ENCODE measurements at places on chromosomes 4 and X. TPM values are rescaled to one million over a fixed set of nuclear protein-coding genes. Genes with fewer than 3 reads are reported as not detected.

GRCh38 chr4:142414366-142414990, 431.6 kb downstream of the INPP4B start:
- DNase-seq, result no peak

GRCh38 chrX:40883021-40883619, 147.8 kb upstream of the MED14 start:
- no peak for DNase-seq

- no peak for DNase-seq
Observed at GRCh38 chr4:79015411-79015810, 76.2 kb upstream of the PAQR3 start.

DNA sequence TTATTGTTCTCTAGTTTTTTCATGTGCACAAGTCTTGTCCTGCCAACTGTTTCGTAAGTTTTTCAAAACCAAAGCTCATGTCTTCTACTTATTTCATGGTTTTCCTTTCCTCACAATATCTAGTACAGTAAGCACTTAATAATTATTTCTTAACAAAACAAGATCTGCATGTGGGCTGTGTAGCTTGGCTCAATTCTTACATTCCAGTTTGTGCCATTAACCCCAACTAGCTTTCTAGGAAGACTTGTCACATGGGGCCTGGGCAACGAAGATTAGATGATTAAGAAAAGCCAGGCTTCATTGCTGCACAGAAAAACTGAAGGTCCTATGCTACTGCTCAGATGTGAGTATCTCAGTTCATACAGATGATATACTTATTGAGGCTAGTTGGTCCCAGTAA, 155.3 kb upstream of the TEX13A start:
- DNase-seq, result no peak

DNA sequence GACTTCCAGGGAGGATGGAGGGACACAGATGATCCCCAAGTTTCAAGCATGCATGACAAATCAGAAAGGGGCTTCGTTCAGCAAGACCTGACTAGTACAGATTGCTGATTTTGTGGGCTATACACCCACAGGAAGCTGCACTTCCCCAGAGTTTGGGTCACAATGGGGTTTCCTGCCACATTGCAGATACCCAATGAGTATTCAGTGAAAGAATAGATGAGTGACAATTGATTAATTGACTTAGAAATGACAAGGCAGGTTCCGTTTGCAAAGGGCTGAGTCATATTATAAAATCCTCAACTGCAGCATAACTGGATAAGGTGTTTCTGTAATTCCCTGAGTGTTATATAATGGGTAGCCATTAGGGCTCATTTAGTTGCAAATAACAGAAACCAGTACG, 146.6 kb upstream of the TBL1X start:
- DNase-seq, result no peak

GRCh38 chrX:103666202-103667107, 20.0 kb downstream of the MORF4L2 start:
- no peak for DNase-seq

- DNase-seq, result no peak
Observed at GRCh38 chr4:119046263-119046662, 89.4 kb upstream of the MYOZ2 start.

HMGN5 gene
- 1.8 TPM for total RNA-seq

SPANXB1 gene
- total RNA-seq, result not detected

CFI gene
- total RNA-seq, result 0.26 TPM

Measured in SK-MEL-5 (cell line).